ENCODE measurements at places on chromosomes 12 and 14. TPM values are rescaled to one million over a fixed set of nuclear protein-coding genes. Genes with fewer than 3 reads are reported as not detected.

Gene KCNJ8
- total RNA-seq, result 7.8 TPM

GRCh38 chr14:105281371-105282097, 19.3 kb downstream of the BRF1 start:
- DNase-seq, result no peak

Gene ATG101
- 48.7 TPM for total RNA-seq

DNA sequence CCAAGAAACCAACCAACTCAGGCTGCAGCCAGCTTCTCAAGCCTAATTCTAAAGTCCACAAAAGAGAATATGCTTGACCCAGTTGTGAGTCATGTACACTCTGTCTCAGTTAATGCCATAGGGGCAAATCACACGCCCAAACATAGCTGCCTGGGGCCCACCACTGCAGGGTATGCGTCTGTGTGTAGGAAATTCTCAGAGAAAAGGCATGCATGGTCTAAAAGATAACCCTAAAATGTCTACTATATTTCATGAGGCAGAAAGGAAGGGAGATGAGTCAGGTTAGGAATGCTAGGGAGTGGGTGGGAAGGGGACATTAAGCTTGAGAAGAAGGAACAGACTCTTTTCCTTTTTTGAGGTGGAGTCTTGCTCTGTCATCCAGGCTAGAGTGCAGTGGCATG, 22.3 kb upstream of the SPTLC2 start:
- no peak for DNase-seq

Gene RBMS2
- total RNA-seq, result 42.7 TPM

Measured in type B pancreatic cell (in vitro differentiated cells).